ENCODE measurements at places on chromosomes 1 and 21.

DNA sequence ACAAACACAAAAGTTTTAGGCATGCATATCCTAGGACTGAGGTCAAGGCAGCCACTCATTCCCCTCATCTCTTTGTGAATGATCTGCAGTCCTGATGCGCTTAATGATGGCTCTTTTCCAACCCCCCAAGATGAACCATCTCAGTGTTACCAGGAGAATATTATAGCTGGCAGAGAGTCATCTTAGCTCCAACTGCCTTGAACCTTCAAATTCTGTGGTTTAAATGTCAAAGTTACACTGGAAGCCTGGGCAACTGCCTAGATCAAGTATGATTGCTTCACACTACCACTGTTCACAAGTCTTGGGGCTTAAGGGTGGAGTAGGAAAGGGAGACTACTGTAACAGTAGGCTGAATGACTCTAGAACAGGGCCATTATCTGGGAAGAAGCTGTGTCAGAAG lies 8.0 kb upstream of the MYBPHL start:
- DNase-seq = no peak

DNA sequence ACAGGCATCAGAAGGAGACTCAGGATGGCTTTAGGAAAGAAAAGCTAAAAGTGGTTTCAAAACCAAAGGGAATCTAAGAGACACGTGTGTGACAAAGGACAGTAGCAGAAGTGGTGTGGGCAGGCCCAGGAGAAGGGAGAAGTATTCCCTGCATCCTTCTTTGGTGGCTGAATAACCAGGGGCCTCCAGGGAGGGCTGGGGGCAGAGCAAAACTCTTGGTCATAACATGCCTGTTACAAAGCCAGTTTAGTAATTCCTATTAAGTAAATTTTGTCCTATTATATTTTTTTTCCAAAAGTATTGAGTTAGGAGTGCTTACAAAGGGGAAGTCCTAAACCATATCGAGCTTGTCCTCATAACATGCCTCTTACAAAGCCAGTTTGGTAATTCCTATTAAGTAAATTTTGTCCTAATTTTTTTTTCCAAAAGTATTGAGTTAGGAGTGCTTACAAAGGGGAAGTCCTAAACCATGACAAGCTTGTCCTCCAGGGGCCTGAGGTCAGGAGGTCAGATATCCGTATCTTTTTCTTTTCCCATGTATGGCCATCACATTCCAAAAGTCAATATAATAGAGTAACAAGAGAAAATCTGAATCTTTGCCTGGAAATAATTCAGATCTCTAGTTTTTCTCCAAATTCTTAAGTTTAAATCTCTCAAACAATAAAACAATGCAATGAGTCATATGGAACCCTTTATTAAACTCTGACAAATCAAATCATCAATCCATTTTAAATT lies 509.2 kb downstream of the LTN1 start:
- no peak for DNase-seq

DNA sequence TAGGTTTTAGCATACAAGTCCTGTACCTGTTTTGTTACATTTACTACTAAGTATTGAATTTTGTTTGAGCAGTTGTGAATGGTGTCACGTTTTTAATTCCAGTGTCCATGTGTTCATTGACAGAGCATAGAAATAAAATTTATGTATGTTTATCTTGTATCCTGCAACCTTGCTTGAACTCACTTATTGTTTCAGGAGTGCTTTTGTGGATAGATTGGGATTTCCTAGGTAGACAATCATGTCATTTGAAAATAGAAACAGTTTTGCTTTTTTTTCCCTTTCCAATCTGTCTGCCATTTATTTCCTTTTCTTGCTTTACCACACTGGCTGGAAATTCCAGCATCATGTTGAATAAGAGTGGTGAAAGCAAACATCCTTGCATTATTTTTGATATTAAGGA lies 15.0 kb upstream of the ABCG1 start:
- no peak for DNase-seq

- no peak for DNase-seq
These were observed 871 bp downstream of the PINK1 start for GRCh38 chr1:20634065-20634593.

Measured in NCI-H510A (cell line).